ENCODE measurements at places on chromosomes 7 and 10. TPM values are rescaled to one million over a fixed set of nuclear protein-coding genes. Genes with fewer than 3 reads are reported as not detected.

ABCC2 gene
- total RNA-seq, result 0.68 TPM

CHAT gene
- total RNA-seq, result not detected

KLF14 gene
- total RNA-seq, result not detected

UNCX gene
- total RNA-seq, result not detected

NUP205 gene
- total RNA-seq, result 38.5 TPM

SFTPA1 gene
- total RNA-seq, result not detected

INMT gene
- 0.54 TPM for total RNA-seq

Data from dorsolateral prefrontal cortex (tissue), 122 donors.